Fibroblast of upper back skin (primary cell): ENCODE measurements at places on chromosomes 7 and 10.

- DNase-seq = peak; percentile 83
Measured at GRCh38 chr10:29482591-29483431, 152.0 kb downstream of the SVIL start.

DNA sequence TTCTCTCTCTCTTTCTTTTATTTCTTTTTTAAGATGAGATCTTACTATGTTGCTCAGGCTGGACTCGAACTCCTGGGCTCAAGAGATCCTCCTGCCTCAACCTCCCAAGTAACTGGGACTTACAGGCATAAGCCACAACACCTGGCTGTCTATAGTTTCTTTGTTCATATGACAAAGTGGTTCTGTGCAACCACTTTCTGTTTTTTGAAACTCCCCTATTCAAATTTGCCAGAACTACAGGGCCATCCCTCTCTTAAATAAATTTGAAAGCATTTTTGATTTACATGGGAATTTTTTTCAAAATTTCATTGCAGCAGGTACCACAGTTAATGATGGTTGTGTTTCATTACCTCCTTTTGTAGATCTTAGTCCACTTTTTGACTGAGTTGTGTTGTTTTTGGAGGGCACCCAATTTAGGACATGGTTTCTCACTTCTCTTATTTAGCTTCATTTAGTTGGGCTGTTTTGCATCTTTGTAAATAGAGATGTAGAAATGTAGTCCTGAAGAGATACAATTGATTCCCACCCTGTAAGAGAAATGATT lies 119.2 kb downstream of the LRRC4 start:
- DNase-seq = no peak

GRCh38 chr10:58048936-58049335 lies 218.8 kb downstream of the IPMK start:
- no peak for DNase-seq

DNA sequence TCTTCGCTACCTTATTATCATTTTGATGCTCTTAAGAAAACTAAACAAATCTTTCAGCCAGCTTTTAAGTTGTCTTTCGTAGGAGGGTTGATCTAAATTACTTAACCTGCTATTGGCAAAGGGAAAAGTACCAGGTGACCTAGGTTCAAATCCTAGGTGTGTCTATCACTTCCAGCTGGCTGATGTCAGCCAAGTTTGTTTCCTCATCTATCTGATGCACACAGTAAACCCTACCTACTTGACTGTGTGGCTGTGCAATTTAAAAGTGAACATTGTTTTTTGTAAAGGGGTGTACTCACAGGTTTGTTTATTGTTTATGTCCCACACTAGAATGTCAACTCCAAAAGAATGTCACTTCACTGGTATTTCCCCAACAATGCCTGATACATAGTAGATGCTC lies 21.9 kb upstream of the CAMK1D start:
- DNase-seq = no peak

DNA sequence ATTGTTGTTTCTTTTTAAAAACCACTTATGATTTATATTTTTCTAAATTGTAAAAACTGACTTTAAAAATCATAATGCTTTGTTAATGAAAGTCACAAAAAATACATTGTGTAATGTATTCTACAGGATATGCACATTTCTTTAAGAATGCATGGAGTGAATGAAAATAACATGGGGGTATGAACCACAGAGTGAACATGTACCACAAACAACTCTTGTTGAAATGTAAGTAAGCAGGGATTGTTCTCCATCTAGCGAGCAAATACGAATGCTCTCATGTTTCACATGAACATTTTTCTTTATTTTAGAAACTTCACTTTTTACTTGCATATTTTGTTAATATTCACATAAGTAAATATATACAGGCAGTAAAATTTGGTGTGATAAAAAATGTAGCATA lies 35.6 kb upstream of the LAMB4 start:
- DNase-seq = peak; percentile 29

- DNase-seq = peak; percentile 37
Measured at GRCh38 chr10:21929070-21929469, 74.5 kb downstream of the DNAJC1 start.

DNA sequence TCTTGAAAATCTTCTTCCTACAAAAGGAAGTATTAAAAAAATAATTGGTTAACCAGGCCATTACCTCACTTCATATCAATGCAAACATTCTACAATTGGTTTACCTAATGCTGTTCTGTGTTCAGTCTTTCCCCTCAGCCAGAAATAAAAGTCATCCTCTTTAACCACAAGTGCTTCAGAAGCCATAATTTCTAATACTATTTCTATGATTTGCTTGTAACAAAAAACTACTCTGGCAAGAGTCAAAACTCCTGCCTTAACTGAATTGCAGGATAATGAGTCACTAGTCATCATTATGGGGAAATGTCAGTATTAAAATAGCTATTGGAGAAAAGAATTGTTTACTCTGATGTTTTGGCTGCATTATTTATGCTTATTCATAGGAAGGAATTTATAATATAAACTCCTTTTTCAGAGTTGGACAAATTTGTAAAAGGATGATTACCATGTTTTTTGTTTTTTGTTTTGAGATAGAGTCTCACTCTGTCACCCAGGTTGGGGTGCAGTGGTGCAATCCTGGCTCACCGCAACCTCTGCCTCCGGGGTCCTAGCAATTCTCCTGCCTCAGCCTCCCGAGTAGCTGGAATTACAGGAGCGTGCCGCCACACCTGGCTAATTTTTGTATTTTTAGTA lies 55.5 kb upstream of the ODAD2 start:
- DNase-seq = peak; percentile 96

DNA sequence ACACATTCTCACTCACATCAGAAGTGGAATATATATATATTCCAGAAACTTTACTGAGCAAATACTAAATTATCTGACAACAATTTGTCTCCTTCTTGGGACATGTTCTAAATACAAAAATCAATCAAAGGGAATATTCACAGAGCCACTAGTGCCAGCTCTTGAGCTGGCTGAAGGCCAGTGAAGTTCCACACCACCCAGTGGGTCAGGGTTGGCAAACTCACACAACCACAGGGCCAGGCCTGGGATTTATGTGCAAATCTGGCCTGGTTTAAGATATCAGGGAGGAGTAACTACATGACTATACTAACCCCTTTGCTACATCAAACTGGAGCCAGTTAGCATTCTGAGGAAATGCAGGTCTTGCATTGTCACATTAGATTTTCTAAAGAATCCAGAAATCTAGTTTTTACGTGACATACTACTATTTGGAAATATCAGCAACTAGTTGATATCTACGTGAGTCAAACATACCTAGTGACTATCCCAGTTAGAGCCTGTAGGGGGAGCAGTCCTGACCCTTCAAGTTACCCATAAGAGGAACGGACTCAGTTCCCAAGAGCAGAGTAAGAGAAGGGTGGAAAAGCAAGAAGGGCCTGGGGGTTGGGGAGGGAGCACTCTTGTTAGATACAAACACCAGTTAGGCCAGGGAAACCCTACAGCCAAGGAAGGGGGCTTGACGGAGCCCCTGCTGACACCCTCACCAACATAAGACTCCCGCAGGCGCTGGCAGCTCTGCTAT lies 600.4 kb downstream of the KCNMA1 start:
- DNase-seq = no peak

GRCh38 chr7:114921631-114922025 lies 266 bp upstream of the MDFIC start:
- no peak for DNase-seq

- no peak for DNase-seq
Measured at GRCh38 chr10:44102726-44103255, 282.1 kb downstream of the CXCL12 start.

- DNase-seq = peak; percentile 90
Measured at GRCh38 chr7:135980665-135981180, 3.6 kb upstream of the MTPN start.

- DNase-seq = no peak
Measured at GRCh38 chr7:14714161-14714728, 188.3 kb downstream of the DGKB start.

DNA sequence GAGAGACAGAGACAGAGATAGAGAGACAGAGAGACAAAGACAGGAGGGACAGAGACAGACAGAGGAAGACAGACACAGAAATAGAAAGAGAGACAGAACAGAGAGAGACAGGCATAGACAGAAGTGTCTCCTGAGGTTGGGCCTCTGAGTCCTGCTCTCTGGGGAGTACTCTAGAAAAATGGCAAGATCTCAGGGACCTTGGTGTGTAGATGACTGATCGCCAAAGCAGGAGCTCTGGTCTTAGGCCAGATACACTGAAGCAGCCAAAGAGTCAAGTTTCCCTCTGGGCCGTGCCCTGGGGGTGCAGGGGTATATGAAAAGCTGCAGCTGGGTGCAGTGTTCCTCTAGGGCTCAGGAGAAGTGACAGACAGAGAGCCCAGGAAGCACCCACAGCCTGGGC lies 176.6 kb upstream of the TNS3 start:
- no peak for DNase-seq

DNA sequence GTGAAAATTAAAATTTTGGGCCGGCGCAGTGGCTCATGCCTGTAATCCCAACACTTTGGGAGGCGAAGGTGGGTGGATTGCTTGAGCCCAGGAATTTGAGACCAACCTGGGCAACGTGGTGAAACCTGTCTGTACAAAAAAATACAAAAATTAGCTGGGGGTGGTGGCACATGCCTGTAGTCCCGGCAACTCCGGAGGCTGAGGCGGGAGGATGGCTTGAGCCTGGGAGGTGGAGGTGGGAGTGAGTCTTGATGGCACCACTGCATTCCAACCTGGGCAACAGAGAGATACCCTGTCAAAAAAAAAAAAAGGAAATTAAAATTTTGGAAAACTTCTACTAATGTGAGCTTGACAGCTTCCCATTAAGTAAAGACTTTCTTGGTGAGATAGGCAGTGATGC lies 3.1 kb downstream of the SRRT start:
- DNase-seq = no peak

- no peak for DNase-seq
Measured at GRCh38 chr10:18219146-18219545, 78.9 kb downstream of the CACNB2 start.

- no peak for DNase-seq
Measured at GRCh38 chr7:42233171-42233570, 3.8 kb downstream of the GLI3 start.

- DNase-seq = no peak
Measured at GRCh38 chr10:103490986-103491314, 2.6 kb upstream of the NEURL1 start.
